C1 segment of cervical spinal cord (tissue), 14 donors: ENCODE measurements at places on chromosomes 1 and 21.

GRCh38 chr1:8723010-8723409 is 94.4 kb downstream of the RERE start:
- no peak for DNase-seq

- DNase-seq, result no peak
Measured at GRCh38 chr1:171769171-171769570, 12.3 kb upstream of the METTL13 start.

DNA sequence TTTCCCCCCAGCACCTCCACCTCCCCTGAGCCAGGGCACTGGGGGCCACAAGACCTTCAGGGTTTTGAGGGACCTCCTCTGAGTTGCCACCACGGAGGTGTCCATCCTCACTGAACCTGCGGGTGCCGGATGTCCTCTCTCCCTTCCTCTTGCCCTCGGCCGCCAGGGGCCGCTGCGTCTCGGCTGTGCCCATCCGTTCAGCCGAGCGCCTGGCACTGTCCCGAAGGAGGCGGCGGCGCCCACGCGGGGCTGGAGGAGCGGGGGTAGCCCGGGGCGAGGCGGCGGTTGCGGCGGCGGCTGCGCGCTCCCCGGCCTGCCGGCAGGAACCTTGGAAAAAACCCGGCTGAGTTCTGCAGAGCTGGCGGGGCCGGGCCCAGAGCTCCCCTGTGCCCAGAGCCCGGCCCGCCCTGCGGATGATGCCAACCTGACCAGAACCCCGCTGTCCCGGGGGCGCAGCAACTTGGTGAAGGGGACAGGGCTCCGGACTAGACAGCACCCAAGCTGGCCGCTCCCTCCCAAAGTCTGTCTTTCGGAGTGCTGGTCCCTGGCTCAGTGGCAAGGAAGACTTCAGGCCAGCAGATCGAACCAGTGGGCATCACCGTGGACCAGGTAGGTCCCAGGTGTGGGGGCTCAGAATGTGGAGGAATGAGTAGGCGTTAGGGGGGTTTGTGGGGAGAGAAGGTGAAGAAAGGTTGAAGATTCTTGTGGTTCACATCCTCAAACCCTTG is 3.7 kb upstream of the PPM1J start:
- peak; percentile 31 for DNase-seq

DNA sequence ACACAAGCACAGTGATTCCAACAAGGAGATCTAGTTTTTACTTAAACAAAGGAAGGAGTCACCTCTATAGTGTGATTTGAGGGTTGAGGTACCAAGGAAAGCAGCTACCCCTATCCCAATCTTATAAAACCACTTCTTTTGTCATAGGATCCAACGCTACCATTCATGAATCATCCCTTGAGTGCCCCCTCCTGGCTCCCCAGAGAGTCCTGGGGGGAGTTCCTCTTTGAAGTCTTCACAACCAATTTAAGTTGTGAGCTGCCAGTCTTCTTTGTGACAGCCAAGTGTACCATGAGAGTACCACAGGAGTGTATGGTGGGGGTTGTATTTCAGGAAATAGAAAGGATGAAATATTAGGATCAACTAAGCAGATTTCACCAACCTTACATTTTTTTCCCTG is 39.1 kb upstream of the NHLH2 start:
- DNase-seq, result no peak

DNA sequence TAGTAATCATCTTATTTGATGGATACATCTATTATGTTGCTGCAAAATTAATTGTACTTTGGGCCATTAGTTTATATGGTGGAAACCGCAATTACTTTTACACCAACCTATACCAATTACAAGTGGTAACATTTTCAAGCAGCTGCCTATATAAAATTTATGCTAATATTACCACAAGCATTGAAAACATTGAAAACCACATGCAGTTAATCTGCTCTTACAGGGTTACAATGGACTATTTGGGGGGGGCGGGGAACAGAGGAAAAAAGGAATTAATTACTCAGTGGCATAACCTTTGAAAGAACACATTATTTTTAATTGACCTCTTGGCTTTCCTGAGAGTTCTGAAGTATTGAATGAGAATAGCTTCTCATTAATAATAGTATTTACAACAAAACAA is 1793.2 kb downstream of the NCAM2 start:
- DNase-seq, result no peak

DNA sequence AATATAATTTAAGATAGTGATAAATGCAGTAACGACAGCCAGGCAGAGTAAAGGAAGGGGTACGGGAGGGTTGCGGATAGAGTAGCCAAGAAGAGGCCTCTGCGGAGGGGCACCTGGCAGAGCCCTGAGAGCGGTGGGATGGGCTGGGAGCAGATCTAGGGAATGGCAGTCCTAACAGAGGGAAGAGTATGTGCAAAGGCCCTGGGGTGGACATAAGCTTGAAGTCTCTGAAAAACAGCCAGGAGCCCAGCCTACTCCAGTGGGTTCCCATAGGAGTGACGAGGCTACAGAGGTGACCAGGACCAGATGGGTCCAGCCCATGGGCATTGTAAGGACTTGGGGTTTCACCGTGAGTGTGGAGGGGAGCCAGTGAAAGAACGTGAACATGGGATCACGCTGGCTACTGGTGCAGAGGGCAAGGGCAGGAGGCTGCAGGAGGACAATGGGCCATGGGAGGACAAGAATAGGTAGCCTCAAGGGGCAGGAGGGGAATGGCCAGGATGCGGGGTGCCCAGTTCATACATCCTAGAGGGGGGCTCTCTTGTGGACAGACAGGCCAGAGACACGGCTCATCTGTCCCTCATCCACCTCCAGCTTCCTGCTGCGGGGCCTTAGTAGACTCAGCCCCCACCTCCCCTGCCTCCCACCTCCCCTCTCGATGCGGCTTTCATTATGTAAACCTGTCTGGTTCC is 185.7 kb upstream of the VAMP3 start:
- DNase-seq, result no peak

DNA sequence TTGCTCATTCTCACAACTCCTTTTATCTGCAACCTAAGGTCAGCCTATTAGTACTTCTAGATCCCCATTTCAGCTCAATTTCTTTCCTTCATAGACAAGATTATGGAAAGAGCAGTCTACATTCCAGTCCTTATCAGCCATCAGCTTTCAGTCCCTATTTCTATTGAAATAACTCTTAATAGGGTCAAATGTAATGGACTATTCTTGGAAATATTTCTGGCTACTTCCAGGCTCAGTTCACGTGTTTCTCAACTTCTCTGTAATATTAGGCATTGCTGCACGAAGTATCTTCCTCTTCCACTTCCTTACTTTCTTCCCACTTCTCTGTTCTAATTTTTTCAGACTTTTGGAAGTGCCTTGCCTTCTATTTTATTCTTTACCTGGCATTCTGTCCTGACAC is 232.9 kb upstream of the USP25 start:
- no peak for DNase-seq

- DNase-seq, result no peak
Measured at GRCh38 chr1:30321996-30322858, 401.2 kb downstream of the MATN1 start.

- DNase-seq, result peak; percentile 10
Measured at GRCh38 chr1:20717452-20718342, at the start of gene KIF17. KIF17 (minus strand) TSS chr1:20718007; CDS start chr1:20717706, 301 bp downstream.

GRCh38 chr1:51314974-51315373 is 15.4 kb downstream of the TTC39A start:
- no peak for DNase-seq

GRCh38 chr1:231039161-231040018 is 664 bp downstream of the FAM89A start:
- DNase-seq, result no peak

DNA sequence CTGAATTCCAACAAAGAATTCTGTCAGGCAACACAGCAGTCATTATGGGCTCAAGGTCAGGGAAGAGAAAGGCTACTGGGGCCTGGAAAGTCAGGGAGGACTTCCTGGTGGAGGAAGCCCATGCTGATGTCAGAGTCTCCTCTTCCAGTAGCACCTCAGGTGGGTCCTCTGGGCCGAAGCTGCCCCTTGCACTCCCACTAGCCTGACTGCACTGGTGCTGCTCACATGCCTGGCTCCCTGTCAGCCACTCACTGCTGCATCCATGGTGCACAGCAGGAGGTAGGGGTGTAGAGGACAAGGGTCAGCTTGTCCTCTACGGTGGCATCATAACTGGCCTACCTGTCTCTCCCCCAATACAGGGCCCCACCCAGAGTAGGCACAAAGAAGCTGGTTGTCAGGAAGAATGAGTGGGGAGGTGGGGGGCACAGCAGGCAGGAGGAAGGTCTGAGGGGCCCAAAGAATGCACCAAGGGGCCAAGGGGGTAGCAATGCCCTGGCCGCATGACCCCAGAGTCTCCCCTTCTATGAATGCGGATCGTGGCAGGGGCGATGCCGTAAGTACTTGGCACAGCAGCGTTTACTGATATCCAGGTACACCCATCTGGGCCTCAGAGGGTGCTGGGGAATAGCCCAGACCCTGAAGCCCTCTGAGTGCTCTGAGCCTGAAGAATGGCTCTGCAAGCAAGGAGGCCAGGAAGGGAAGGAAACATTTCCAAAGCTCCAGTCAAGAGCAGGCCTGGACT is 80.3 kb downstream of the GLIS1 start:
- DNase-seq, result no peak

DNA sequence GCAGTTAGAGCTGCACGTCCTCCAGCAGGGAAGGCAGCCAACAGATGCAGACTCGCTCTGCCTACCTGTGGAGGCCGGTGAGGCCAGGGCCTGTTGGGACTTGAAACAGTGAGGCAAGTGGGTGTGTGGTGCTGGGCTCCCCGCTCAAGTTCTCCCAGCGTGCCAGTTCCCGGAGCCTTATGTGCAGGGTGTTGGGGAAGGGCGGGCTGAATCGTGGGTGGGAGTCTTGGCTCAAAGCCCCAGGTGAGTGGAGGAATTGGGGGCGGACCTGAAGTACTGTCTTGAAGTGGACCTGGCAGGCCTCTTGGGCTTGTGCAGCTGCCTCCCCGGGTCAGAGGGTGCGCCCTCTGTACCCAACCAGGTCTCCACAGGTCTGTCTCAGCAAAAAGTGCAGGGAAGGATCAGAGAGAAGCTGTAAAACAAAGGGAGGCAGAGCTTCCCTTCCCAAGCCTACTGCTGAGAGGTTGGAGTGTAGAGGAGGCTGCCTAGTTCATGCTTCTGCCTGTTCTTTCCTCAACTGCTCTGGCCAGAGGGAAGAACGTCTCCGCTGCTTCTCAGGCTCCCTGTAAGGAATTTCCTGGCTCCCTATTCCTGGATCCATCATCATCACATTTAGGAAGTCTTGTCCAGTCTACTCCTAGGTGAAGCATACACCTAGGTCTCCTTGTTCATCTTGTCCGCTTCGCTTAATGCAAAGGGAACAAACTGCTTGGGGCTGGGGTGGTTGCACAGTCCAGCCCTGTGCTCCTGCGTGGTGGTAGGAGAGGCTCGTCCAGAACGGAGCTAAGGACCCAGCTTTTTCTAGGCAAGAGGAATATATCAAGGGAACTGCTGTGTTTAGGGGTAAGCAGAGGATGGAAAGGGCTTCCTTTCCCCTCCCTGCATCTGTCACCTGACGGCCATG is 14.9 kb downstream of the UTP11 start:
- no peak for DNase-seq

GRCh38 chr1:79422726-79423125 is 416.2 kb upstream of the ADGRL4 start:
- DNase-seq, result no peak

- no peak for DNase-seq
Measured at GRCh38 chr21:44402323-44403105, 49.1 kb downstream of the TRPM2 start.

GRCh38 chr1:167748906-167749305 is 27.1 kb downstream of the MPZL1 start:
- DNase-seq, result no peak

GRCh38 chr1:18132022-18132710 is 24.6 kb downstream of the IGSF21 start:
- no peak for DNase-seq

DNA sequence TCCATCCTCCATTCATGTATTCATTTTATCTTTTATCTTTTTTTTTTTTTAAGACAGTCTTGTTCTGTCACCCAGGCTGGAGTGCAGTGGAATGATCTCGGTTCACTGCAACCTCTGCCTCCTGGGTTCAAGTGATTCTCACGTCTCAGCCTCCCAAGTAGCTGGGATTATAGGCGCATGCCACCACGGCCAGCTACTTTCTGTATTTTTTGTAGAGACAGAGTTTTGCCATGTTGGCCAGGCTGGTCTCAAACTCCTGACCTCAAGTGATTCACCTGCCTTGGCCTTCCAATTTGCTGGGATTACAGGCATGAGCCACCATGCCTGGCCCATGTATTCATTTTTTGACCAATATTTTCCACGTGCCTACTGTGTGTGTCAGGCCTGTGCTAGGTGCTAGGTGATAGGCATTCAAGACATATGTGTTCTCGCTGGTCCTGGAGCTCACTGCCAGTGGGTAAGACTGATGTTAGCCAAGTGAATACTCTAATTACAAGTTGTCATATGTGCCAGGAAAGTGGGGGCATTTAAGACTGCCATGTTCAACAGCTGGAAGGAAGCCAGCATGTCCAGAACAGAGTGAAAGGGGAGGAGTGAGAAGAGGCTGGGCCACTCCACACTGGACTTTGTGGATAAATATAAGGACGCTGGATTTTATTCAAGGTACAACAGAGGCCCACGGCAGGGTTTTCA is 5.3 kb upstream of the CELSR2 start:
- no peak for DNase-seq

- no peak for DNase-seq
Measured at GRCh38 chr1:229017091-229017490, 253.8 kb upstream of the RAB4A start.

DNA sequence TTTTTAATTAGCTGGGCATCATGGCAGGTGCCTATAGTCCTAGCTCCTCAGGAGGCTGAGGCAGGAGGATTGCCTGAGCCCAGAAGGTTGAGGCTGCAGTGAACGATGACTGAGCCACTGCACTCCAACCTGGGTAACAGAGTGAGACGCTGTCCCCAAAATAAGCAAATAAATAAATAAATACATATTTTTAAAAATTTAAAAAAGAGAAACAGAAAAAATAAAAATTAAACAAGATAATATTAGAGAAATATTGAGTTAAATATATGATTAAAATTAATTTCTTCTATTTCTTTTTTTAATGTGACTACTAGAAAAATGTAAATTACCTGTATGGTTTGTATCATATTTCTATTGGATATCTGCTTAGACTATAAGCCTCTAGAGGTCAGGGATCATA is 59.3 kb upstream of the ATP1A1 start:
- DNase-seq, result no peak

- DNase-seq, result no peak
Measured at GRCh38 chr1:108665771-108666170, 4.9 kb upstream of the HENMT1 start.

- DNase-seq, result no peak
Measured at GRCh38 chr1:155284476-155284875, 7.2 kb downstream of the HCN3 start.

- no peak for DNase-seq
Measured at GRCh38 chr1:85386068-85386722, 78.8 kb downstream of the DDAH1 start.

GRCh38 chr1:54456921-54457529 is 50.8 kb upstream of the SSBP3 start:
- no peak for DNase-seq

- DNase-seq, result no peak
Measured at GRCh38 chr1:163450986-163451385, 129.2 kb downstream of the NUF2 start.

- no peak for DNase-seq
Measured at GRCh38 chr1:5525597-5526384, 466.4 kb downstream of the NPHP4 start.

- no peak for DNase-seq
Measured at GRCh38 chr1:109482791-109483671, 674 bp upstream of the ATXN7L2 start.
